Tibial nerve (tissue), 4 donors: ENCODE measurements at places on chromosomes 5 and 9.

- no peaks in the 10 kb centered on the region for H3K36me3 ChIP-seq
- no peaks in the 10 kb centered on the region for H3K27me3 ChIP-seq
- H3K4me1 ChIP-seq: no peaks in the 10 kb centered on the region
- no peak overlapping the region for H3K4me3 ChIP-seq
- DNase-seq: no peak
These were observed 102.9 kb downstream of the MAN2A1 start for GRCh38 chr5:109792613-109793012.

GRCh38 chr5:65708145-65708544 is 13.8 kb downstream of the SGTB start:
- no peaks in the 10 kb centered on the region for H3K4me1 ChIP-seq
- H3K36me3 ChIP-seq: no peaks in the 10 kb centered on the region
- no peak overlapping the region for H3K27ac ChIP-seq
- H3K4me3 ChIP-seq: no peak overlapping the region
- no peaks in the 10 kb centered on the region for H3K27me3 ChIP-seq

DNA sequence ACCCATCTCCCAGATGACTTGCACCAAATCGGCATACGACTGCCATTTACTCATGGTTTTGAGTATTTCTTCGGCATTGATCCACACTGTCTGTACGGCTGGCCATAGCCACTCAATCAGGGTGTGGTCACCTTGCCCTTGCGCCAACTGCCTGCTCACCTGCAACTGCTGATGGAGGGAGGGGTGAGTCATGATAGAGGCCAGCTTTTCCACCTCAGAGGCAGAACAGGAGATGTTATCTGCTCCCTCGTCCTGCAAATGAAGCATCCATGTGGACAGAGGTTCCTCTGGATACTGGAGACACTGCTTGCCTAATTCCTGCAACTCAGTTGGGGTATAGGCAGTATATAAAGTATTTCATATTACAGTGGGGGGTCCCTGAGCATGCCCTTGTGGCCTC is 85.6 kb upstream of the ATP10B start:
- H3K4me1 ChIP-seq: no peaks in the 10 kb centered on the region
- H3K27me3 ChIP-seq: no peaks in the 10 kb centered on the region
- no peak for DNase-seq
- no peaks in the 10 kb centered on the region for H3K36me3 ChIP-seq

DNA sequence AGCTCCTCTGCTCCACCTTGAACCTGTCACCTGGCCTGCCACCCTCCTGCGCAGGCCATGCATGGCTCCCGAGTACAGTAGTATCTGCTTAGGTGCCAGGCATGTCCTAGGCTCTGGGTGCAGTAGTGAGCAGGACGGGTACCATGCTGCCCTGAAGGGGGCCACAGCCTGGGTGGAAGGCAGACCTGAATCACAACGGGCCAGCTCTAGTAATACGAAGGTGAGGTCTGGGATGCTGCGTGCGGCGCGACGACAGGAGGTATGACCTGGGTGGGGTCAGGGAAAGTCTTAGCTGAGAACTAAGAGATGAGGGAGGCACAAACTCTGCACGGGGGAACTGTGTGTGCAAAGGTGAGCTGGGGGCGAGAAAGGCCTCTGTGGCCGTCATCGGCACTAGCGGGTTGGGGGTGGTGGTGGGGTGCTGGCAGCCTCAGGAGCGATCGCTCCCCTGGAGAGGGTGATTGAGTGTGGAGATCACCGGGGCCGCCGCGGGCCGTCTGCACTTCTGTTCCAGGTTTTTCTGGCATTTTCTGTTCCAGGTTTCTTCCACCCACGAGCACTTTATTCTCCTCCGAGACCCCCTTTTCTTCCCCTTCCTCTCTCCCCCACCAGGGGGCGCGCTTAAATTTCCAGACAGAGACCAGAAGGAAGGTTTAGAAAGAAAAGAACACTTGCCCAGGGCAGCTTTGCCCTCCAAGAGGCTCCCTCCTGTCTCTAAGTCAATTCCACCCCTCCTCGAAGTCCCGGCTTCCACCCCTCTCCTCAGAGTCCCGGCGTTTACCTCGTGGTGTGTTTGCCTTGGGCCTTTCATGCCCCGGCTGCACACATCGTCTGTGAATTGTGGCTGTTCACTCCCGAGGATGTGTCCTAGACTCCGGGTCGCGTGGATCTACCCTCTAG is 15.1 kb downstream of the PDLIM4 start:
- H3K36me3 ChIP-seq: no peaks in the 10 kb centered on the region
- no peak overlapping the region for H3K4me3 ChIP-seq
- H3K4me1 ChIP-seq: no peaks in the 10 kb centered on the region
- peak; percentile 47 for DNase-seq
- H3K27ac ChIP-seq: peak overlapping the region; percentile 55

DNA sequence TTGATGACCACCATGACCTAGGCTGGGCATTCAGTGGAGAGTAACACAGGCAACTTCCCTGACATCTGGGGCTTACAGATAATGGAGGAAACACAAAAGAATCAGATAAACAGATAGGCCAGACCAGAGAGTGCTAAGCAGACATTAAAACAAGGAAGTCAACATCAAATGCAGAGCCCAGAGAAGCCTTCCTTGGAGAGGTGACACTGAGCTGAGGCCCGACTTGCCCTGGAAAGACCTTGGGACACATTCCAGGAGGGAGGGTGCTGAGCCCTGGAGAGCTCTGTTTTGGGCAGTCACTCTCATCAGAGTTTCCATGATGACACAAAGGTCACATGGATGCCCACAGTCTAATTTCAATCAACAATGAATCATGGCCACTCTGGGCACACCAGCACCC is 31.9 kb upstream of the C5orf58 start:
- H3K4me1 ChIP-seq: no peaks in the 10 kb centered on the region
- H3K4me3 ChIP-seq: no peak overlapping the region
- no peaks in the 10 kb centered on the region for H3K27me3 ChIP-seq
- H3K36me3 ChIP-seq: no peaks in the 10 kb centered on the region
- DNase-seq: no peak
- no peak overlapping the region for H3K27ac ChIP-seq

GRCh38 chr9:86175743-86176456 is 76.5 kb upstream of the GOLM1 start:
- no peaks in the 10 kb centered on the region for H3K4me1 ChIP-seq
- H3K36me3 ChIP-seq: no peaks in the 10 kb centered on the region
- no peak overlapping the region for H3K27ac ChIP-seq
- H3K27me3 ChIP-seq: no peaks in the 10 kb centered on the region
- H3K4me3 ChIP-seq: no peak overlapping the region
- DNase-seq: no peak

DNA sequence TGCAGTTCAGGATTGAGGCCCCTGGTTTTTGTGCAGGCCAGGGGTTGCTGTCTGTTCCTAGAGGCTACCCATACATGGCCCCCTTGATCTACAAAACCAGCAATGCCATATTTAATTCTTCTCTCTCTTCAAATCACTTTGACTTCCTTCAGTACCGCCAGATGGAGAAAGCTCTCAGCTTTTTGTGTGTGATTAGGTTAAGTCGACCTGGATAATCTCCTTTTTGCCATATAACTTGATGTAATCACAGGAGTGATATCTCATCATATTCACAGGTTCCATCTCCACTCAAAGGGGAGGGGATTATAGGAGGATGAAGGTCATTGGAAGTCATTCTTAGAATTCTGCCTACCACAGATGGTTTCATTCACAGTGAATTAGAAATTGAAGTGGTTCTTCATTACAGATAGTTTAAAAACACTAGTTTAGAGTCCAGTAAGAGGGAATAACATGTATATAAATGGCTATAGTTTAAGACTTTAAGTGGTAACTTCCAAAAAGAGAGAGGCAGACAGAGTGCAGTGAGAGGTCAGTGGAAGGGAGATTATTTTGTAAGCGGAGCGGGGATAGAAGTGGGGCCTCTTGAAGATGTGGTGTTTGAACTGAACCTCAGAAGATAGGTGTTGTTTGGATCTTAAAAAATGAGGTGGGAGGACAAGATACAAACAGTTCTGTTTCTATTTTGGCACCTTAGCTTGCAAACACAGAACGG is 85.9 kb downstream of the GALNT10 start:
- no peaks in the 10 kb centered on the region for H3K36me3 ChIP-seq
- peak overlapping the region; percentile 54 for H3K27ac ChIP-seq
- peaks cover 61% of the 10 kb centered on the region for H3K4me1 ChIP-seq
- no peaks in the 10 kb centered on the region for H3K27me3 ChIP-seq
- DNase-seq: no peak

- H3K27me3 ChIP-seq: no peaks in the 10 kb centered on the region
- no peak overlapping the region for H3K27ac ChIP-seq
- no peak overlapping the region for H3K4me3 ChIP-seq
- H3K36me3 ChIP-seq: peaks cover 3% of the 10 kb centered on the region
These were observed 66.1 kb downstream of the SPTLC1 start for GRCh38 chr9:92048924-92049625.

DNA sequence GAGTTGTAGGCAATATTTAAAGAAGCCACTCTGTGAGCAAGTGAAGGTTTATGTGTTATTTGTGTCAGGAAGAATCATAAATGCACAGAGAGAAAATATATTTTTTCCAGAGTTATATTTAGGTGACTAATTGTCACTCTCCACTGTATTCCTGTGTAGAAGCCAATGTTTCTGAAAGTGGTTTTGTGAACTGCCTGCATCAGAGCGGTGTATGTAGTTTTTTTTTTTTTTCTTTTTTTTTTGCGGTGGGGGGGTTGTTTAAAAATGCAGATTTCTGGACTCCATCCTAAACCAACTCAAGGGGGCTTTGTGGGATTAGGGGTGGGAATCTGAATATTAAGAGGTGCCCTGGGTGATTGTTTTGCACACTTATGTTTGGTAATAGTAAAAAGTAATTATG is 103.4 kb downstream of the GDNF start:
- DNase-seq: no peak
- H3K4me3 ChIP-seq: no peak overlapping the region
- H3K27me3 ChIP-seq: no peaks in the 10 kb centered on the region
- H3K4me1 ChIP-seq: no peaks in the 10 kb centered on the region

- H3K27me3 ChIP-seq: no peaks in the 10 kb centered on the region
- H3K27ac ChIP-seq: no peak overlapping the region
- DNase-seq: no peak
- H3K4me1 ChIP-seq: peaks cover 27% of the 10 kb centered on the region
These were observed 16.1 kb downstream of the HNRNPH1 start for GRCh38 chr5:179607160-179607931.

- no peaks in the 10 kb centered on the region for H3K4me1 ChIP-seq
- no peak overlapping the region for H3K4me3 ChIP-seq
- H3K27ac ChIP-seq: no peak overlapping the region
- no peaks in the 10 kb centered on the region for H3K36me3 ChIP-seq
These were observed 24.0 kb upstream of the SLC9A3 start for GRCh38 chr5:548256-548655.

GRCh38 chr9:109751253-109751652 is 28.7 kb upstream of the PALM2AKAP2 start:
- H3K4me1 ChIP-seq: peaks cover 9% of the 10 kb centered on the region
- no peaks in the 10 kb centered on the region for H3K36me3 ChIP-seq
- H3K4me3 ChIP-seq: no peak overlapping the region
- DNase-seq: no peak

- H3K4me1 ChIP-seq: no peaks in the 10 kb centered on the region
- H3K36me3 ChIP-seq: no peaks in the 10 kb centered on the region
- no peaks in the 10 kb centered on the region for H3K27me3 ChIP-seq
- H3K27ac ChIP-seq: no peak overlapping the region
- H3K4me3 ChIP-seq: no peak overlapping the region
These were observed 138.0 kb downstream of the CAAP1 start for GRCh38 chr9:26754509-26755164.

GRCh38 chr5:179873588-179874110 is 15.0 kb upstream of the MRNIP start:
- H3K4me3 ChIP-seq: no peak overlapping the region
- no peak for DNase-seq
- no peaks in the 10 kb centered on the region for H3K4me1 ChIP-seq
- no peaks in the 10 kb centered on the region for H3K27me3 ChIP-seq

DNA sequence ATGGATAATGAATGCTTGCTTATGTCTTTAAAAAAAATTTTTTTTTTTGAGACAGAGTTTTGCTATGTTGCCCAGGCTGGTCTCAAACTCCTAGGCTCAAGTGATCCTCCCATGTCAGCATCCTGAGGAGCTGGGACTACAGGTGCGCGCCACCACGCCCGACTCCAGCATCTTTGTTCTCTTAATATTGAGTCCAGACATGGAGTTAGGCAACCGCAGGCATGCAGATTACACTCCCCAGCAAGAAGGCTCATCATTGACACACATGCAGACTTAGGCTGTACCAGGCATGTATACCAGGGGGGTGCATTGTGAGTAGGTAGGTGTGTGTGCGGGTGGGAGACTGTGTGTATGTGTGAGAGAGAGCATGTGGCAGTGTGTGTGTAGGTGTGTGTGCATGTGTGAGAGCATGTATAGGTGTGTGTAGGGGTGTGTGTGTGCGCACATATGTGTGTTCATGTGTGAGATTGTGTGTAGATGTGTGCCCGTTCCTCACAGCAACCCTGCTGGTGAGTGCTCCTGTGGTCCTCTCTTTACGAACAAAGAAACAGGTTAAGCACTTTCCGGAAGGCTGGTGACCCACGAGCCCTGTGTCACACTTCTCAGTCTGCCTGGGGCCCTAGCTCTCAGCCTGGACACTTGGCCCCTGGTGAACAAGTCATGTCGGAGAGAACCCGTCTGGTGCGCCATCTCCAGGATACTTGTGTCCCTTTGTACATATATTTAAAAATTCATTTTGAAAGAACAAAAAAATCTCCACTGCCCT is 6.2 kb downstream of the OBP2B start:
- H3K4me1 ChIP-seq: no peaks in the 10 kb centered on the region
- H3K27me3 ChIP-seq: no peaks in the 10 kb centered on the region
- no peak overlapping the region for H3K4me3 ChIP-seq
- no peak overlapping the region for H3K27ac ChIP-seq
- H3K36me3 ChIP-seq: no peaks in the 10 kb centered on the region

- H3K4me3 ChIP-seq: no peak overlapping the region
- no peaks in the 10 kb centered on the region for H3K36me3 ChIP-seq
- no peaks in the 10 kb centered on the region for H3K4me1 ChIP-seq
- H3K27me3 ChIP-seq: no peaks in the 10 kb centered on the region
- H3K27ac ChIP-seq: no peak overlapping the region
These were observed 83.0 kb downstream of the SMC2 start for GRCh38 chr9:104177003-104177611.

DNA sequence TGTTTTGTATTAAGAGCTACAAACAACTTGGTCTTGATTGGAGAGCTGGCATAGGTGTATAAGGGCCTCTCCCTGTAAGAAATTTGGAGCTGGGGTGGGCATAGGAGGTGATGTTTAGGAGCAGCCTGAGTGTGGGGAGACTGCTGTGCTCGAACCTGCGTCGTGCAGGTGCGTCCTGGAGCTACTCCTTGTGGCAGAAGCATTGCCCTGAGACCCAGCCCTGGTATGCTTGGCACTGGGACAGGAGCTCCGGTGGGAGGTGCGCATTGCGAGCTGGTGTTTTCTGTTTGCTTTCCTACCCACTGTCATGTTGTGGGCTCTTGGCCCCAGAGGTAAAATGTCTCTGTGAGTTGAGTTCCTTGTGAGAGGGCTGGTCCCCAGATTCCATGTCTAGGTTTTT is 46.4 kb downstream of the EHMT1 start:
- no peak for DNase-seq
- no peaks in the 10 kb centered on the region for H3K27me3 ChIP-seq
- peaks cover 71% of the 10 kb centered on the region for H3K4me1 ChIP-seq
- no peaks in the 10 kb centered on the region for H3K36me3 ChIP-seq

- H3K4me3 ChIP-seq: no peak overlapping the region
- no peaks in the 10 kb centered on the region for H3K36me3 ChIP-seq
- no peaks in the 10 kb centered on the region for H3K27me3 ChIP-seq
- H3K27ac ChIP-seq: no peak overlapping the region
- no peaks in the 10 kb centered on the region for H3K4me1 ChIP-seq
These were observed 48.8 kb downstream of the SH3GL2 start for GRCh38 chr9:17627641-17628040.
